CD4-positive, alpha-beta memory T cell (primary cell): ENCODE measurements at places on chromosomes 6 and 20.
A peak's percentile ranks its signal among the peaks of the same experiment; 100 is the strongest.

DNA sequence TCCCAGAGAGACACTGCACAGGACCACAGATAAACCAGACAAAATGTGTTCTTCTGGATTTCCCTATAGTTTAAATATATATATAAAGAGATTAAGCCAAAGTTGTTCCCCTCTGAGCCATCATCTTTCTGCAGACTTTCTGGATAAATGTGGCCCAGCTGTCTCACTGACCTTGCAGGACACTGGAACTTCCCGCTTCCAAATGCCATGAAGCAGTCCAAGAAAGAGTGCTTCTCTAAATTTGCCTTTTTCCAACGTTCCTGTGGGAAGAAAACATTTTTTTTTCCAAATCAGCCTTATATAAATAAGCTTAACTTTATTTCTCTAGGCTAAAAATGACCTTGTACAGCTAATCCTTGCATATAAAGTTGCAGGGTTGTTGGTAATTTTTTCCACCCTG lies 65.7 kb downstream of the CYP39A1 start:
- DNase-seq = no peak

GRCh38 chr20:37956107-37956585 lies 53.2 kb downstream of the VSTM2L start:
- DNase-seq = no peak

GRCh38 chr6:15573384-15573783 lies 89.4 kb downstream of the DTNBP1 start:
- DNase-seq = no peak

GRCh38 chr6:38168699-38169098 lies 349.2 kb downstream of the ZFAND3 start:
- DNase-seq = no peak

DNA sequence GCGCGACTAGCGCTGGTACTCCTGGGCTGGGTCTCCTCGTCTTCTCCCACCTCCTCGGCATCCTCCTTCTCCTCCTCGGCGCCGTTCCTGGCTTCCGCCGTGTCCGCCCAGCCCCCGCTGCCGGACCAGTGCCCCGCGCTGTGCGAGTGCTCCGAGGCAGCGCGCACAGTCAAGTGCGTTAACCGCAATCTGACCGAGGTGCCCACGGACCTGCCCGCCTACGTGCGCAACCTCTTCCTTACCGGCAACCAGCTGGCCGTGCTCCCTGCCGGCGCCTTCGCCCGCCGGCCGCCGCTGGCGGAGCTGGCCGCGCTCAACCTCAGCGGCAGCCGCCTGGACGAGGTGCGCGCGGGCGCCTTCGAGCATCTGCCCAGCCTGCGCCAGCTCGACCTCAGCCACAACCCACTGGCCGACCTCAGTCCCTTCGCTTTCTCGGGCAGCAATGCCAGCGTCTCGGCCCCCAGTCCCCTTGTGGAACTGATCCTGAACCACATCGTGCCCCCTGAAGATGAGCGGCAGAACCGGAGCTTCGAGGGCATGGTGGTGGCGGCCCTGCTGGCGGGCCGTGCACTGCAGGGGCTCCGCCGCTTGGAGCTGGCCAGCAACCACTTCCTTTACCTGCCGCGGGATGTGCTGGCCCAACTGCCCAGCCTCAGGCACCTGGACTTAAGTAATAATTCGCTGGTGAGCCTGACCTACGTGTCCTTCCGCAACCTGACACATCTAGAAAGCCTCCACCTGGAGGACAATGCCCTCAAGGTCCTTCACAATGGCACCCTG lies 1.6 kb downstream of the TPBG start:
- peak; percentile 13 for DNase-seq

DNA sequence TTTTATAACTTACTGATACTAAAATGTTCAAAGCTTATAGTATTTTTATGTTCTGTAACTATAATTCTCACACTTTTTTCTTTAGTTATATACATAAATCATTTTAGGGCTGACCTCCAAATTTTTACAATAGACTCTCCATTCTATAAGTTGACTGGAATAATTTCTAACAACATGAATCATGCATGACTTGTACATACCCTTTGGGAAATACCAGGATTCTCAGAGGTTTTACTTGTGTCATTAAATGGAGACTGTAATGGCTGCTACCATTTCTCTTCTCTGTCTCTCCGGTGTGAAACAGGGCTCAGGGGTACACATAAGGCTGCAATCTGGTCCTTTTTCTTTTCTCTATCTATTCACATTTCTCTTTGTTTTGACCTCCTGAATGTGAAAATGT lies 222.2 kb upstream of the FLRT3 start:
- no peak for DNase-seq

- no peak for DNase-seq
Observed at GRCh38 chr6:46080111-46080510, 49.7 kb upstream of the ENPP4 start.

DNA sequence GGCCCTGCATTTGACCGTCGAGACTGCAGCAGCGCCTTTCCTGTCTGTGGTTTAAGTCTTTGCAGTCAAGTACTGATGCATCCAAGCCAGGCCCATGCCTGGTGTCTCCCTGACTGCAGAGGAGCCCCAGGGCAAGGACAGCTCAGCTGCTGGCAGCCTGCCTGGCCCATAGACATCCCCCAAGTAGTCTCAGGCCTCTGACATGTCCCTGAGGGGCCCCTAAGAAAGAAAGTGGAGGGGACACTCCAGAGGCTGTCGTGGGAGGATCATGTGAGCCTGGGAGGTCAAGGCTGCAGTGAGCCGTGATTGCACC lies 18.0 kb downstream of the HRH3 start:
- no peak for DNase-seq

- DNase-seq = no peak
Observed at GRCh38 chr6:68197356-68197755, 437.7 kb upstream of the ADGRB3 start.

DNA sequence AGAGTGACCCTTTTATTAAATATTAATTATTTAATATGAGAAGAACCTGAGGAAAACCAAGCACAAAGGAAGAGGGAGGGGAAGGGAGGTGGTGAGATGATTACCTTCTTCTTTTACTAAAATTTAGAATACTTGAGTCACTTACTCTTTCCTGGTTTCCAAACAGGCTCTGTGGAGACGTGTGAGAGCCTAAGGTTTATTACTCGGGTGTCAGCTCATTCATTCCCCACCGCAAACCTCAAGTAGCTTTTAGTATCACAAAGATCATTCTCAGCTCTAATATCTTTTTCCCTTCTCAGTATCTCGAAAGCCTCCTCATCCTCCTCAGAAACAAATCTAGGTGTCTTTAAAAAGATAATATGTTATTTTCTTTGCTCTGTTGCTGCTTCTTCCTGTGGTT lies 497.2 kb upstream of the JARID2 start:
- DNase-seq = no peak

- no peak for DNase-seq
Observed at GRCh38 chr20:59782986-59783640, 150.3 kb downstream of the SYCP2 start.

DNA sequence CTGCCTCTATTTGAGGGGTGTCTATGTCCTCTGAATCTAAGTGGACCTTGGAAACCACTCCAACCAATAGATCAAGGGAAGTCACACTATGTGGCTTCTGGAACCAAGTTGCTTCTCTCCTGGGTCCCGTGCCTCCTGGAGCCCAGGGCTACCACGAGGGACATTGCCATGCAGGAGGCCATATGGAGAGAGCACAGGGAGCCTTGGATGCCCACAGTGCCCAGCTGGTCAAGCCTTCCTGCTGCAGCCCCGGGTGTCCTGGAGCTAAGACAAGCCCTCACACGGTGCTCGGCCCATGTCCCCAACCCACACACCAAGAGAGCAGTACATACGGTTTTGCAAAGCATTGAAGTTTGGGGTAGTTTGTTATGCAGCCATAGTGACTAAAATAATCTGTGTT lies 231.6 kb downstream of the SYNDIG1 start:
- no peak for DNase-seq

GRCh38 chr6:55729665-55730064 lies 145.7 kb downstream of the BMP5 start:
- no peak for DNase-seq

DNA sequence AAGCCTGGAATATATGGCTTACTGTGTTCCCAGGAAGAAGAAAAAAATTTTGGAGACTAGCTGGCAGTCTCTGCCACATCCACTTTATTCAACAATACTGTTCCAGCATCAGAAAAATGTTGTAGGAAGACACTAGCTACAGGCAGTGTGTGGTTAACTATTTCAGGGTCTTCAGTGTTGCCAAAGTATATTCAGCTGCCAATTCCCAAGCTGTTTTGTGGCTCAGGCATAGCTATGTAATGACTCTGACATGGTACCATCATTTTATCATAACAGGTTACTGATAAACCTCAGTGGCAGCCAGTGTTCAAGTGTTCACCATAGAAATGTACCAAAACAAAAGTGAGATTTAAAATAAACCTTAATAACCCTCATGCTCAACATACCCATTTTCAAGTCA lies 503.1 kb downstream of the ADGRB3 start:
- DNase-seq = no peak

DNA sequence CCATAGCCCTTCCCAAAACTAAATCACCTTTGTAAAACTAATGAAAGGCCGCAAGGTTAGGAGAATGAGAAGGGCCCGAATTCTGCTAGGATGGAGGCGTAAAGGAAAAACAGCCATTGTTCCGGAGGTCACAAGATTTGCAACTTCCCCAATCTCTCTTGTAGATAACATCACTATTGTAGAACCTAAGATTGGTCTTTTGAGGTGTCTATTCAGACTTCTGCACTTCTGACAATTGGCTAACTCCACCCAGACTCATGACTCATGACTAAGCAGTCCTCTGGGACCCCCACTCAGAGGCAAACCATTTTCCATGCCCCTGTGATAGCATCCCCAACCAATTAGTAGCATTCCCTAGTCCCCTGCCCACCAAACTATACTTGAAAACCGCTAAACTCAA lies 210.5 kb upstream of the SHLD1 start:
- no peak for DNase-seq

GRCh38 chr6:123402052-123402451 lies 234.7 kb downstream of the TRDN start:
- DNase-seq = no peak

DNA sequence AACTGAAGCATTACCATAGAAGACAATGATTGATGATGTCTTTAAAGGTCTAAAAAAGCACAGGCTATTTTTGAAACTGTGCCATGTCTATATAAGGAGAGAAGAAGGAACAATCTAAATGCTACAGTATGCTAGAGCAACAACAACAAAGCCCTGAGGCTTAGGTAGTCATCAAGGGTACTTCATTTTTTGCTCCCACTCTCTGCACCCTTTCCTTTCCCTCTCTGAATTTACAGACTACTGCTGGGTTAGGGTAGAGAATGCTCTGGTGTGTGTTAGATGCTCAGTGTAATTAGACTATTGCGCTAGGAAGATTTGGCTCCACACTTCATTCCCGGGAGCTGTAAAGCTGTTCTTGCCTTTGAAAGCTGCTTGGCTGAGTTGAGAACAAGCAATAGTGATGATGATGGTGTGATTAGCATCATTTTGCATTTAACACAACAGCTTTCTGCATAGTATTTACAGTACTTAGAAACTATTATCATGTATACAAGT lies 1262.5 kb upstream of the CITED2 start:
- no peak for DNase-seq

- no peak for DNase-seq
Observed at GRCh38 chr6:113719064-113719463, 138.1 kb upstream of the MARCKS start.

DNA sequence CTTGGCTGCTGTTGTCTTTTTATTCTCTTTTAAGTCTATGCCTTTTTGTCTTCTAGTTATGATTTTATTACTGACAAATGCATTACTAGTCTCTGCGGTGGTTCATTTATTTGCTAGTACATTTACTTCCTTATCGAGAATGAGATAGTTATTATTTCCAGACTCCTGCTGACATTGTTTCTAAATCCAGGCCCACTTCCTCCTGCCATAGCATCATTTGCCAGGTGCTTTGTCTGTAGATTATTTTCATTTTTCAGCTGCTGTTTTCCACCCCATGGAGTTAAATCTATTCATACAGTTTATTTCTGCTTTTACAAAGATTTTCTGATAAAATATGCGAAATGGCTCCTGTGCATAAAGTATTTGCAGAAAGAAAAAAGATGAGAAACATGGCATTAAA lies 459.7 kb downstream of the MMUT start:
- no peak for DNase-seq

- DNase-seq = no peak
Observed at GRCh38 chr20:49478754-49479689, 3.4 kb downstream of the KCNB1 start.

DNA sequence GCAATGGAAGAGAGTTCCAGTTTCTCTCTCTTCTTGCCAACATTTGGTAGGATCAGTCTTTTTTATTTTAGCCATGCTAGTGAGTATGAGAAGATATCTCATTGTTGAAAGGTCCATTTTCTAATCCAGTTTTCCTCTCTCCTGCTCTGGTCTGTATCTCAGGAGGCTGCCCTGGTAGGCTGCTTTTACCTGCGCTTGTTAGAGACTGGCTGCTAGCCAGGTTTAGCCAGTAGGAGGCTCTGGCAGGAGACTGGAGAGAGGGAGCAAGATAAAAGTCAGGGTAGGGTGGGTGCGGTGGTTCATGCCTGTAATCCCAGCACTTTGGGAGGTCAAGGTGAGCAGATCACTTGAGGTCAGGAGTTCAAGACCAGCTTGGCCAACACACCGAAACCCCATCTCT lies 68.6 kb upstream of the FOXP4 start:
- no peak for DNase-seq

GRCh38 chr20:4324611-4325243 lies 309.4 kb upstream of the RNF24 start:
- no peak for DNase-seq

DNA sequence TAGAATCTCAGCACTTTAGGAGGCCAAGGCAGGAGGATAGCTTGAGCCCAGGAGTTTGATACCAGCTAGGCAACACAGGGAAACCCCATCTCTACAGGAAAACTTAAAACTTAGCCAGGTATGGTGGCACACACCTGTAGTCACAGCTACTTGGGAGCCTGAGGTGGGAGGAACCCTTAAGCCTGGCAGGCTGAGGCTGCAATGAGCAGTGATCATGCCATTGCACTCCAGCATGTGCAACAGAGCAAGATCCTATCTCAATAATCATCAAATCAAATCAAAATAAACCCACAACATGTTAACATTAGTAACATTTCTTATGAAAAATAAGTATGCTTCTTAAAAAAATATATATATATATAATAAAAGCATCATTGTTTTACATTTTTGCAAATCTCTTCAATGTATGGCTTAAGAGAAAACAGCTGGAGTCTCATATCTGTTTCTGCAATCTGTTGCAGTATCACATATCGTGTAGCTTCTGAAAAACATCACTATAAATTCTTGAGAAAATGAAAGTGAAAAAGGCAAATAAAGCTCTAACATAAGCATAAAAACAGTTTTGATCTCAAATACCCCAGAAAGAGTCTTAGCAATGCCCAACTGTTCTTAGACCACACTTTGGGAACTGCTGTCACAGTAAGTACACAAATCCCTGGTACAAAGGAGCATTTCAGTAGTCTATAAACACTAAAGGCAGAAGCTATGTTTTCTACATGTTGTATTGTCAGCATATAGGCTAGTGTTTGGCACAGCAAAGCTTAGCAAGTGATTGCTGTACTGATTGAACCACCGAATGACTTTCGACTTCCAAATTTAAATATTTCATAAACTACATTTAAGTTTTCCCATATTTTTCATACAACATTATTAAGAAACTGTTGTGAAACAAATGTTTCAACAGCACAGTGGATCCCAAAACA lies 8.0 kb downstream of the MMUT start:
- DNase-seq = no peak

GRCh38 chr6:129644567-129645015 lies 65.4 kb downstream of the ARHGAP18 start:
- DNase-seq = no peak

GRCh38 chr6:160172704-160173103 lies 51.1 kb downstream of the SLC22A1 start:
- DNase-seq = no peak
